Ascending aorta (tissue), 2 donors: ENCODE measurements at places on chromosomes 1 and 21. TPM values are rescaled to one million over a fixed set of nuclear protein-coding genes. Genes with fewer than 3 reads are reported as not detected.

DNA sequence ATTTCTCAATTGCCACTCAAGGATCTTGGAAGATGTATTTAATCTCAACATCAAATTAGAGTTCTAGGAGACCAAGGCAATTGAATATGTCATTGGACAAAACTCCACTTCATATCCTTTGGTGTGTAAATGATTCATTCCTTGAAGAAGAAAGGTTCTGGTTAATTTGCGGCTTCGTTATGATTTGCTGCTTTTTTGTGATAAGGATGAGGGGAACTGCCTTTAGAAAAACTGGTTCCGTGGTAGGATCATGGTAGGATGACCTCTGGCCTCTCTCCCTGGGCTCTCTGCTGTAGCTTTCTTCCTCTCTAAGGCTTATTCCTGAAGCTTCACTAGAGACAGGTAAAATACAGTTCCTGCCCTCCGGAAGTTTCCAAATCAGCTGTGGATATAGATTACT lies 51.5 kb upstream of the ERRFI1 start:
- no peak for DNase-seq

- DNase-seq, result no peak
These were observed 6.4 kb downstream of the TRIM63 start for GRCh38 chr1:26060832-26061574.

DNA sequence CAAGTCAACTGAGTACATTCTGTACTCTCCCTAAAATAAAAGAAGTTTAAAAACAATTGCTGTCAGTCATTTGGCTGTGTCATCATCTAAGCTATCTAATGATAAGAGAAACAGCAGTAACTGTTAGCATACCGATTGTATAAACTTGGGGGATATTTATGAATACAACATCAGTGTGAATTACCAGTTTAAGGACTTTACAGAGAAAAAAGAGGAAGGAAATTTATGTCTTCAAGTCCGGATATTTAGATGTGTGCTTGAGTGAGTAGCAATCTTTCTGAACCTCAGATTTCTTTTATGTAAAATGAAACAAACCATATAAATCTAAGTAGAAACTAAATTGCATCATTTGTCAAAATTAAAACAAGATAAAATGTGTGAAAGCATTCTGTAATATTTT lies 1557.0 kb downstream of the MRPL39 start:
- DNase-seq, result no peak

DNA sequence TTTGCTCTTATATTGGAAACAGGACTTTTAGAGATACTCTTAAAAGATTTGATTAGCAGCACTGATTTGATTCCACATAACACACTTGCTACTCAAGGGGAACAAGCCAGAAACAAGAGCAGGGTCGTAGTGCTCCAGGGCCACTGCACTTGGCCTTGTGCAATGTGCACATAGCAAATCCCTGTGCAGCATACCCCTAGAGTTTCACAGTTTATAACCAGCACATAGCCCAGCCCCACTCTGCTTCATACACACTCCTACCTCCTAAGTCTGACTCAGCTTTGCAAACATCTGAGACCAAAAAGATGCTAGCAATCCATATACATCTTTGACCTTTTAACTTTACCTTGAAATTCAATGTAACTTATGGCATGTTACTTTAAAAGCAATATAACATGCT lies 157.6 kb downstream of the VAV3 start:
- no peak for DNase-seq

GRCh38 chr1:97726386-97726785 lies 194.4 kb downstream of the DPYD start:
- no peak for DNase-seq

Gene CRYBG2
- not detected for total RNA-seq

Gene SLC25A34
- 5.7 TPM for total RNA-seq
